ENCODE measurements at places on chromosomes 11 and 22. TPM values are rescaled to one million over a fixed set of nuclear protein-coding genes. Genes with fewer than 3 reads are reported as not detected.

The TMA7B gene
- not detected for total RNA-seq

DNA sequence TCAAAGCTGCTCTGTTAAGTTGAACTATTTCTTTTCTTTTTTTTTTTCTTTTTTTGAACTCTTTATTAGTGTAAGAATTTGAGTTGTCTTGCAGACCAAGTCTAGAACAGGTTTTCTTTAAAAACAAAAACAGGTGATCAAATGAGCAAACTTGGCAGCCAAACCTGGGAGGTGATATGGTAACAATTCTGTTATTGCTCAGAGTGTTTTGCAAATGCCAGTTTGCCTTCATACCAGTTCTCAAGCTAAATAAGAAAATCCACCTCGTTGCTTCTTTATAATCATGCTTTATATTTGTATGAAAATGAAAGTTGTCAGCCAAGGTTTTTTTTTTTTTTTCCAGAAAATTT, 76.9 kb downstream of the DEPDC5 start:
- DNase-seq = no peak

The HSPB2 gene
- 38.0 TPM for total RNA-seq

DNA sequence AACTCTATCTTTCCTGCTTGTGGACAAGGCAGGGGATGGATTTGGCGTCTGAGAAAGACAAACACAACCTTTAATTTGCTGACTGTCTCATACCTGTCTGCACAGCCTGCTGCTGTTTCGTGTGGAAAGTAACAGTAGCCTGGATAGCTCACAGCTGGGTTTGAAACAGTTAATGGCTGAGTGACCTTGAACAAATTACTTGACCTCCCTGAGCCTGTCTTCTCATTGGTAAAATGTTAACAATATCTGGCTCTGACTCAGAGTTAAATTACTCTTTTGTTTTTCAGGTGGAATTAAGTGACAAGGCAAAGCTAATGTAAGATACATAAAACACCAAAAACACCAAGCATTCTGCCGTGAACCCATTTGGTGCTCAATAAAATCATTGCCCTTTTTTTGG, 41.1 kb upstream of the ADA2 start:
- DNase-seq = no peak

The KCNJ4 gene
- total RNA-seq = 29.5 TPM

GRCh38 chr11:44347538-44347937, 37.6 kb upstream of the ALX4 start:
- DNase-seq = no peak

- peak; percentile 42 for DNase-seq
Observed at GRCh38 chr11:133162227-133162626, 370.1 kb downstream of the OPCML start.

Data from right cardiac atrium (tissue), 5 donors.